Forelimb muscle (tissue), 1 donor: ENCODE measurements at places on chromosomes 7 and 10. TPM values are rescaled to one million over a fixed set of nuclear protein-coding genes. Genes with fewer than 3 reads are reported as not detected.

Gene EPDR1
- polyA plus RNA-seq = 109 TPM

- DNase-seq = no peak
Measured at GRCh38 chr7:77879272-77879671, 80.7 kb downstream of the PHTF2 start.

- no peak for DNase-seq
Measured at GRCh38 chr10:104450954-104451353, 97.3 kb downstream of the CFAP58 start.

GRCh38 chr10:93154531-93154930, 80.8 kb downstream of the CYP26A1 start:
- no peak for DNase-seq

GRCh38 chr7:47534322-47535034, 47.4 kb downstream of the TNS3 start:
- DNase-seq = no peak

Gene ADAMTS14
- polyA plus RNA-seq = 17.9 TPM

GRCh38 chr10:119358152-119358512, 150.8 kb downstream of the GRK5 start:
- DNase-seq = no peak
